ENCODE measurements at places on chromosomes 12 and 14. TPM values are rescaled to one million over a fixed set of nuclear protein-coding genes. Genes with fewer than 3 reads are reported as not detected.
A peak's percentile ranks its signal among the peaks of the same experiment; 100 is the strongest.

DNA sequence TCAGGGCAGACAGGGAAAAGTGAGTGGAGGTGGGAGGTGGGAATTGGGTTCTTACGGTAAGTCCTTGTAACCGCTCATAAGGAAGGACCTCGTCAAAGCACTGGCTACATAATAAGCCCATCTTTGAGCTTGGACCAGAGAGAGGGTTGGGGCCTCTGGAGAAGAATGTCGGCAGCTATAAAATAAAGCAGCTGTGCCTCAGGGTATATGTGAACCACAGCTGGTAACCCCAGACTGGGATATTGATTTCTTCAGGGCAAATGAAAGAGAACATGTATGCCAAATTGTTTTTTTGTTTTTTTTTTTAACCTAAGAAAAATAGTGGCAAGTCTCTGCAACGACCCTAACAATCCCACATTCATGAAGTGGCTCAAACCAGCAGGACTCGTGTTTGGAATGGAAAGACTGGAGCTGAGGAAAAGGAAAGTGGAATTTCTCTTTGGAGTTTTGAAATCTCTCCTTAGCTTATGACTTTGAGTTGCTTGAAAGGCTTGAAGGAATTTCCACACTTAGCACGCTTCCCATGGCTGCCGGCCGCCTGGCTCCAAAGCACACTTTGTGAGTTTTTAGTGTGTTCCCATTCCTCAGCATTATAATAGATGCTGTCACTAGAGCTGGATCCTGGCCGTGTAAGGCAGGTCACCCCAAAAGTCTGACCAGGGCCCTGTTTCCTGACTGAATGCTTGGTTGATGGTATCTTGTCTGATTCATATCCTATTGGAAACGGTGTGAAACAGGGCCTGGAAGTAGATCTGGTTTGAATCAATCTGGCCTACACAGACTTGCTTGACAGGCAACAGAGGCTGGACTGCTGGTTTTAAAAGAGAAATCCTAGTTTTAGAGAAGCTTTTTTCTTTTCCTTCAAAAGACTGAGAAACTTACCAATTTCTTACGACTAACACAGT, 244.7 kb downstream of the MSRB3 start:
- no peak for DNase-seq

DNA sequence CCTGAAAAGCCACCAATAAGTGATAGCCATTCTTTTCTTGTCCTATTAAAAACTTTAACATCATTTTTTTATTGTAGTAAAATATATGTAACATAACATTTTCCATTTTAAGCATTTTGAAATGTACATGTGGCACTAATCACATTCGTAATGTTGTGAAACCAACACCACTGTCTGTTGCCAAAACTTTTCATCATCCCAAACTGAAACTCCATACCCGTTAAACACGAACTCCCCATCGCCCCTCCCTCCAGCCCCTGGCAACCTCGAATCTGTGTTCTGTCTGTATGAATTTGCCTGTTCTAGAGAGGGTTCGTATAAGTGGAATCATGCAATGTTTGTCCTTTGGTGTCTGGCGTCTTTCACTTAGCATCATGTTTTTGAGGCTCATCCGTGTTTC, 75.9 kb downstream of the CCDC92 start:
- no peak for DNase-seq

- no peak for DNase-seq
These were observed 291.9 kb downstream of the FUT8 start for GRCh38 chr14:65704437-65704836.

GRCh38 chr14:89429199-89430181, 12.5 kb upstream of the FOXN3 start:
- DNase-seq: no peak

DNA sequence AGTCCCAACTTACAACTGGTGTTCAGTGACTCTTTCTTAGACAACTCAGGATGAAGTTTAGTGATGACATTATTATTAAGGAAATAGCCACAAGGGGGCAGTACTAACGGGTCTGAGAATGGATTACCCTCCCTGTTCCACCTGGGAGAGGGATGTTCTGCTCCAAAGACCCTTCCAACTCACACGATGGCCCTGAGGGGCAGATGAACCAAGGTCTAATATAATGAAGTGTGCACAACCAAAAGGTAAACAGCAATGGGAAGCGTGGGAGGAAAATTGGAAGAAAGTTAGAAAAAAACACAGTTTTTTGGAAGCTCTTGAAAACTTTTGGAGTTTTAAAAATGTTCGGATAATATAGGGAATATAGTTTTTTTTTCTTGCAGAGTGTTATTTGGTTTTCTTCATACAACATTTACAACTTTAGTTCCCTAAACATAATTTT, 24.0 kb downstream of the FGF6 start:
- DNase-seq: peak; percentile 6

DNA sequence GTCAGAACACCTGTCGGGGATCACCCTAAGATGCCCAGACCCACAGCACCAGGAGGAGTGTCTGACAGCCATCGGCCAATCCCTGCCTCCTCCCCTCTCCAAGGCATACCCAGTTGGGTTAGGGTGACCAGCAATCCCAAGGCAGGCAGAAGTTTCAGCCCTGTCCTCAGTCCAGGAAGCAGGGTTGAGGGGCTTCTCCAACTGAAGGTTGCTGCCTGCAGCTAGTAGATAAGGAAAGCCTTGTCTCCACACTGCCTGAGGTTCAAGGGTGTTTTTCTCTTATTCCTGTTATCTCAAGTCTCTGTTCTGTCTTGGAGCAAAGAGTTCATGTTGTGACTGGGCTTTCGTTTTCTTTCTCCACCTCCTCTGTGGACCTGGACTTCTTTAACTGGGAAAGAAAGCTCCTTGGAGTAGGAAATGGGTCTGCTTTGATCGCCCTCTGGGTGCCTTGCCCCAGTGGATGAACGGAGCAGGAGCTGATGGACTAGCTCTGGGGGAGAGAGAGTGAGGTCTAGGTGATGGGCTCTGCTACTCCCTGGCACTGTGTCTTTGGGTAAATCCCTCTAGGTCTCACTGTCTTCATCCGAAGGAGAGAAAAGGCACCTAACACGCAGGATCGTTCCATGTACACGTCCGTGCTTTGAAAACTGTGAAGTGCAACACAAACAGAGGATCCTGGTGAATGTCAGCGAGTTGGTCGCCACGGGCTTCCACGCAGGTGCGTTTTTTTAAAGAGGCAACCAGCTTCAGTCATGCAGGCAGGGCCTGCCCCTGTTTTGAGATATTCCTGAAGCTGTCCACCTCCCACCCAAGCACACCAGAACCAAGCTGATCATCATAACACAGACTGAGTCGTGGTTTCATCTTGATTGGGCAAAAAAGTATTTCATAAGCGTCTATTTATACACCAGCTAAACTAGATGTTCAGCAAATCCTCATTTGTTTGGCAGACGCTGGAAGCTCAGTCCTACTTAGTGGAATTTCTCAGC, 52.5 kb upstream of the FOXN3 start:
- no peak for DNase-seq

Gene PPFIA2
- not detected for total RNA-seq

Gene MMP17
- 3.3 TPM for total RNA-seq
